IPS DF 19.7 (cell line): ENCODE measurements at places on chromosomes 6 and 20.

DNA sequence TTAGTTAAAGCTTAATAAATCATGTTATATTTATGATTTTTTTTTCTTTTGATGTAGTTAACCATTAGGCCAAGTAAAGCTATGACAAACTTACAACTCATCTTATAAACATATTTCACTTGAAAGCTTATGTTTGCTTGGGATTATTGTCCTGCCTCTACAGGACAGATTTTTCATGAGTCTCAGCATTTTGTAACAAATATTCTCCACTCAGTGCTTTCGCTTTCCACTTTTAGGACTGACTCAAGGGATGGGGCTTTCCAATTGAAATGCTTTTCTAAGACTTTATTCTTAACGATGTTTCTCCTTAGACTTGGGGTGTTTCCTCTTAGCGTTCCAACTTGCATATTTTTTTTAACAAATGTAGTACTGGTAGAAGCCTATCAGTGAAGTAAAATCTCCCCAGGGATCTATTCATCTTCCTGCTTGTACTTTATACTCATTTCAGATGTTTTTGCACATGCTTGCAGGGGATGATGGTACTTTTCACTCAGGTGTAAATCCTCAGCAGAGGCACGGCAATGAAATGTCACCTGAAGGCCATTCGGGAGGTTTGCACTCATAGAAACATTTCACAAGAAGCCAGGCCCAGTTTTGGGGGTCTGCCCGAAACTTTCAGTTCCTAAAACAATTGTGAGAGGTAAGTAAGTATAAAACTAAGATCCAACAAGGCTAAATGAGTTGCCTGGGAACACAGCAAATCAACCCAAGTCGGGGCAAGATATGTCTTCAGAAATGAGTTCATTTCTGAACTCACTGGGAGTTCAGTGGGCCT is 298.1 kb upstream of the FOXQ1 start:
- DNase-seq, result no peak

DNA sequence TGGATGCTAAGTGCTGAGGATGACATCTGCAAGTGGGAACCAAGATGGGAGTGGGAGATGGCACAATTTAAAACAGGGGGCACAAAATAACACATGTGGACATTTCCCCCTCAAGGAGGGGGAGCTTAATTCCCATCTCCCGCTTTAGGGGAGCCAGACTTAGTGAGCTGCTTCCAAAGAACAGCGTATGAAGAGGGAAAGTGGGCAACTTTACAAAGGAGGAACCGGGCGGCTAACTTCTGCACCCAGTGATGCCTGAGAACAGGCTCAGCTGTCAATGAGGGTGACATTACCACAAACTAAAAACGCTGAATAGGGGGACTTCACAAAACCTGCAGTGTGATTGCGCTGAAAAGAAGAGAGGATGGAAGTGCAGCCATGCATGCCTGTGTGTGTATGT is 95.5 kb upstream of the NXT1 start:
- no peak for DNase-seq

DNA sequence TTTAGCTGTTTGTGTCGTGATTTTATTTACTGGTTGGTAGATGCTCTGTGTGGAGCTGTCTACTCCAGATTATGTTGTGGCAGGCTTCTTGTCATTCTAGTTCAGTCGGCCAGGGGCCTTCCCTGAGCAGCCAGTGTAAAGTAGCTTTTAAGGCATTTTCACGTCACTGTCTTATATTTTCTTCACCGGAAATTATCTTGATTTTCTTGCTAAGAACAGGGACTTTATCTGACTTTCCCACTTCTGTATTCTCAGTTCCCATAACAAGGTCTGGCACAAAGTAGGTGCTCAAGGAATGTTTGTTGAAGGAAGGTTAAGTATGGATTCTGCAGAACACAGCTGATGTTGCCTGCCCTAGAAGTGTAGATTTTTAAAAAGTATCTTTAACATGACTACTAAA is 868 bp downstream of the LTV1 start:
- no peak for DNase-seq

DNA sequence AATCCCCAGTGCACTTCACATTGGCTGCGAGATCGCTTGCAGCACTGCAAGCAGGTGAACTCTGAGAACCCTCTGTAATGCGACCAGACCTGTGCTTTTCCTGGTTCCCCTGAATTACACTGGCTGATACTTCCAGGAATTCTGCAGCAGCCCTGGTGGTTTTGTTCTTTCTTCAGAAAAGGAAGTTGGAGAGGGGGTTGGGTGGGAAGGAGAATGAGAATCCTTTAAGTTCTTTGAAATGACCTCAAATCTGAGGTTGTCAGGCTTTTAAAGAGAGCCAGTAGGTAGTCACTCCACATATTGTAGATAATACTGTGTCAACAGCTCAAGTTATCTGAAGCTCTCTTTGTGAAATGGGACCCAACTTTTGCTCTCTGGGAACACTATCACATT is 62.4 kb downstream of the GCNT2 start:
- no peak for DNase-seq
